PC-9 (cell line): ENCODE measurements at places on chromosomes 1 and 21. TPM values are rescaled to one million over a fixed set of nuclear protein-coding genes. Genes with fewer than 3 reads are reported as not detected.

DNA sequence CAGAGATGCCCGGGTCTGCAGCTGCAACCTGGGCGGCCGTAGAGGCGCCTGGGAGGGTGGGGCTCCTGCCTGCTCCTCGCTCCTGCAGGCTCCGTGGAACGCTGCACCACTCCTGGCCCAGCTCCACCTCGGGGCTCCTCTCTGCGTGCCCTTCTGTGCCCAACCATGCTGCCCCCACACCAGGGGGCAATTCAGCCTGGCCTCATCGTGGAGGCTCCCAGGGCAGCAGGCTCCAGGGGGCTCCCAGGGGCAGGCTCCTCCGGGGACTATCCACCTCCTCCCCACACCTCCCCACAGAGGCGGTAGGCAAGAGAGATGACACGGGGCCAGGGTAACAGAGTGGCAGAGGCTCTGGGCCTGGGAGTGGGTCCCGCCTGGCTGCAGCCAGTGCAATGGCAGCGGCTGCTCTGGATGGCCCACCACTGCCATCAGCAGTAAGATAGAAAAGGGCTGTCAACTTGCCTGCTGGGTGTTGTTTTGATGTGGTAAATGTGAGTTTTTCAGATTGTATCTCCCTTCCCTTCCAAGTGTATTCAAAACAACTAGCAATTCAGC is 22.4 kb upstream of the LRRC8C start:
- no peak overlapping the region for H3K27ac ChIP-seq
- no peak overlapping the region for H3K4me3 ChIP-seq
- no peaks in the 10 kb centered on the region for H3K36me3 ChIP-seq
- H3K4me1 ChIP-seq, result peaks cover 17% of the 10 kb centered on the region
- no peak for DNase-seq

- H3K4me1 ChIP-seq, result 0 out of 2 replicates have a peak, but pooled peaks cover 3% of the 10 kb centered on the region
- no peaks in the 10 kb centered on the region for H3K36me3 ChIP-seq
- DNase-seq, result no peak
- no peak overlapping the region for H3K4me3 ChIP-seq
- H3K27me3 ChIP-seq, result 0 out of 2 replicates have a peak, but pooled peaks cover 1% of the 10 kb centered on the region
Measured at GRCh38 chr21:33197496-33197895, 32.2 kb upstream of the IFNAR2 start.

DNA sequence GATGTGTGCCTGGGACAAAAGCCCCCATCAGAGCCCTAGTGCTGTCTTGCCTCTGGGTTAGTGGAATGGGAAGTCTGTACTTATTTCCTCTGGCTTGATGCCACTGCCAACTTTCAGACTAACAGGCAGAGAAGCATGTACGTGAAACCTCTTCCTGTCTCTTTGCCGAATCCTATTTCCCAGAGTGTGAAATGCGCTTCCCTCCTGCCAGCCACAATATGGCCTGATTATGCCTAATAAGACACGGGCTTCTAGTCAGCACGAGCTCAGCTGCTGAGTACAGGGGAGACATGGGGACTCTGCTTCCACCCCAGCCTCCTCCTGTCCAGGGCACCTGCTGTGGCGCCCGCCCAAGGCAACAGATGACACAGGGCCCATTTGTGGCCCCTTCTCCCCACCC is 111.4 kb downstream of the KCND3 start:
- no peak overlapping the region for H3K4me3 ChIP-seq
- no peak for DNase-seq

DNA sequence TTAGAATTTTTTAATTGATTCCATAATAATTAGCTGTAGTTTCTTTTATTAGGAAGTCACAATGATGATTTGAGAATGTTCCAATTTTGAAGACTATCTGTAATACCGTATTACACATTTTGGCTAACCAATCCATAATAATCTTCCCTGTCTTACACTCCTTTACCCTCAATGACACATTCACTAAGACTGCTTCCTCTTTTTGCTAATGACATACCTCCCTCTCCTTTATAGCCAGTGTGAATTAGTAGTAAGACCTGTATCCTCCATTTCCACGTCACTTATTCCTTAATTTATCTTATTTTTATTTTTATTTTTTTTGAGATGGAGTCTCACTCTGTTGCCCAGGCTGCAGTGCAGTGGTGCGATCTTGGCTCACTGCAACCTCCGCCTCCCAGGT is 10.1 kb downstream of the KDM1A start:
- H3K27ac ChIP-seq, result no peak overlapping the region
- no peak for DNase-seq
- H3K27me3 ChIP-seq, result no peaks in the 10 kb centered on the region
- H3K36me3 ChIP-seq, result peaks cover 12% of the 10 kb centered on the region
- peaks cover 91% of the 10 kb centered on the region for H3K4me1 ChIP-seq

DNA sequence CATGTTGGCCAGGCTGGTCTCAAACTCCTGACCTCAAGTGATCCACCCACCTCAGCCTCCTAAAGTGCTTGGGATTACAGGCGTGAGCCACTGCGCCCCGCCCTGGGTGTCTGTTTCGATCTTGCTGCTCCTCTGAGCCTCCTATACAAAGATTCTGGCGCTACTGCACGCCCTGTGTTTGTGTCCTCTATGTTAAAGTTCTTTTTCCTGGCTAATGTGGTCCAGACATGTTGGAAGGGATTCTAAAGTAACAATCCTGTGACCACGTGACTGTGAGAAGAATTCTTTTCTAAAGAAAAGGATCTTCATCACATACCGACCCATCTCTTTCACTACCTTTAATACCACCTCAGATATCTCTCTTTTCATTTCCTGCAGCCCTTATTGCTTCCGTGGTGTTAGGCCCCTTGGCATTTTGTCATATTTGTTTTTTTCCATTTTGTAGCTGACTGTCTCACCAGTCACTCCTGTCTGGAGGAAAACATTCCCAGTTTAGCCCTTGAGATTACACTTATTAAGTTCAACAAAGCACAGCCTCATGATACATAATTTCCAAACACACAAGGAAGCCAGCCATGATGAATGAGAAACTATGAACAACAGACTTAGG is 27.2 kb upstream of the ENO1 start:
- H3K4me3 ChIP-seq, result no peak overlapping the region
- H3K36me3 ChIP-seq, result no peaks in the 10 kb centered on the region
- peaks cover 28% of the 10 kb centered on the region for H3K4me1 ChIP-seq
- no peak for DNase-seq

- no peaks in the 10 kb centered on the region for H3K4me1 ChIP-seq
- H3K36me3 ChIP-seq, result no peaks in the 10 kb centered on the region
- peaks cover 12% of the 10 kb centered on the region for H3K27me3 ChIP-seq
- no peak overlapping the region for H3K4me3 ChIP-seq
- no peak for DNase-seq
Measured at GRCh38 chr1:58249388-58249736, 297.2 kb downstream of the OMA1 start.

RNU1-1 gene
- 1,333 and 3,235 TPM in 2 replicates for total RNA-seq

HSPA6 gene
- 0.28 and 0.30 TPM in 2 replicates for total RNA-seq

OR2L5 gene
- total RNA-seq, result not detected in 2 replicates
